ENCODE measurements at places on chromosomes 5 and 9.

DNA sequence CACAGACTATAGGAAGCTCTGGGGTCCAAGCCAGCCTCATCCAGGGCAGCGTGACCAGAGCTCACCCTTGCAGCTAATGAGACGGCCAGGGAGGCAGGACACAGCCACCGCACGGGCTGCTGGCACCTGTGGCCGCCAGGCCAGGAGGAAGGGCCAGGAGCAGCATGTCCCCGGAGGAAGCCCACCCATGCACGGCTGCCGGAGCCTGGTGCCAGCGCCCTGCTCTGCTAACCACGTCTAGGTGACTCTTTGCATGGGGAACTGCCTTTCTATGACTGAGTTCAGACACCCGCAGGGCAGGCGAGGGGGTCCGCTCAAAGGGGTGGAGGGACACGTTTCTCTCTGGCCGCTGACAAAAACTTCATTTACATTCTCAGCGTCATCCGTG lies 68.5 kb upstream of the SARDH start:
- DNase-seq: no peak

GRCh38 chr9:87883274-87883673 lies 597 bp downstream of the SPATA31E1 start:
- no peak for DNase-seq

GRCh38 chr5:14956423-14957046 lies 85.0 kb upstream of the ANKH start:
- no peak for DNase-seq

DNA sequence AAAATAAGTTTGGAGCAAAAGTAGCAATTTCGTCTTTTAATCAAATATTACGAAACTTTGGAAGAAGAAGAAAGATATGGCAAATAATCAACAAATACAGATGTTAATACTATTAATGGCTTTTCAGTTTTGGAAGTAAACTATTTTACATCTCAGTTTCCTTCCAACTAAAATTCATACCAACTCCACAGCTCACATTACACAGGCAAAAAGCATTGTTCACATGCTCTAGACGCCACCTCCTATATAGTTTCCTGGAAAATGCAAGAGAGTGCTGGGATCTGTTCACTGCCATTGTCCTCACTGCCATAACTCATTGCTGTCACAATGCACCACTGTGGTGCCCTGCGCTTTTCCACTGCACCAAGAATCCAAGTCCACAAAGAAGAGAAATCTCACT lies 149.0 kb upstream of the FTMT start:
- DNase-seq: no peak

- DNase-seq: no peak
Measured at GRCh38 chr5:98935206-98935605, 6.4 kb upstream of the CHD1 start.

GRCh38 chr9:137006116-137007003 lies 10.0 kb upstream of the CLIC3 start:
- DNase-seq: no peak

DNA sequence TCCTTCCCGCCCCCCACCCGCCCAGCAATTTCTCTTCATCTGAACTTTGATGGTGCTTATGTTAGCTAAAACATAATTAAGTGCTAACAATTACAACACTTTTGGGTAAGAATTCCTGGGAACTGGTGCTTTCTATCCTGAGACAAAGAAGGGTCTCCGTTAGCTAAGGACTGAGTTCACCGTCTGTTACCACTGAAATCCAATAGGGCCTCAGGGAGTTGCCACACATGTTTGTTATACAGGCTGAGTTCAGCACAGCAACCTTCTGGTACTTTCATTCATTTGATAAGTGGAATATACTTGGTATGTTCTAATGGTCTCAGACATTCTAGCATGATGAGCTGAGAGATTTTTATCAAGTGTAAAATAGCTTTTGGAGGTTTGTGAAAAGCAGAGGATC lies 437.9 kb downstream of the EFNA5 start:
- no peak for DNase-seq
